ENCODE measurements at places on chromosomes 7 and 10. TPM values are rescaled to one million over a fixed set of nuclear protein-coding genes. Genes with fewer than 3 reads are reported as not detected.

The GJD4 gene
- total RNA-seq, result not detected

The ZKSCAN5 gene
- total RNA-seq, result 7.8 TPM

The UFSP1 gene
- total RNA-seq, result 14.7 TPM

The SYT15B gene
- not detected for total RNA-seq

The WDR11 gene
- 39.5 TPM for total RNA-seq

The PLXDC2 gene
- 4.3 TPM for total RNA-seq

The MSMB gene
- total RNA-seq, result not detected

The IL2RA gene
- not detected for total RNA-seq

The CPA1 gene
- total RNA-seq, result not detected

The IFIT1B gene
- total RNA-seq, result not detected

The AMPH gene
- total RNA-seq, result under 0.01 TPM

The IDI1 gene
- 200 TPM for total RNA-seq

The MPP7 gene
- under 0.01 TPM for total RNA-seq

The GPR26 gene
- not detected for total RNA-seq

Measured in myometrial cell (primary cell).